ENCODE measurements at places on chromosomes 5 and 9.

DNA sequence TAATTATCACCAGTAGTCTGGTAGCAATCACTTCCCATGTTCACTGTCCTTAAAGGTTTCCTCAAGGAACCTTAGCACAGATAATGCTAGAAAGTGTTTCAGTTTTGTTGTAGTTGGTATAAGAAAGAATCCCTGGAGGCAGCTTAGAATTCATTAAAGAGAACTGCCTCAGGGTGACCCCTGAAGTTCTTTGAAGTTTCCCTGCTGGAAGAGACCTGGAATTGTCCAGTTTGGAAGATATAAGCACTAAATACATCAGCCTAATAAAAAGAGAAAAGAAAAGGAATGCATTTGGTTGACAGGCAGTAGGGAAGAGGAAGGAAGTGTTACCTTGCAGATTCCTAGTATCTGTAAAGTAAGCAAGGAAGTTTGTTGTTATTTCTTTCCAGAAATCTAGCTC lies 999.6 kb upstream of the DMAC1 start:
- no peak for DNase-seq

DNA sequence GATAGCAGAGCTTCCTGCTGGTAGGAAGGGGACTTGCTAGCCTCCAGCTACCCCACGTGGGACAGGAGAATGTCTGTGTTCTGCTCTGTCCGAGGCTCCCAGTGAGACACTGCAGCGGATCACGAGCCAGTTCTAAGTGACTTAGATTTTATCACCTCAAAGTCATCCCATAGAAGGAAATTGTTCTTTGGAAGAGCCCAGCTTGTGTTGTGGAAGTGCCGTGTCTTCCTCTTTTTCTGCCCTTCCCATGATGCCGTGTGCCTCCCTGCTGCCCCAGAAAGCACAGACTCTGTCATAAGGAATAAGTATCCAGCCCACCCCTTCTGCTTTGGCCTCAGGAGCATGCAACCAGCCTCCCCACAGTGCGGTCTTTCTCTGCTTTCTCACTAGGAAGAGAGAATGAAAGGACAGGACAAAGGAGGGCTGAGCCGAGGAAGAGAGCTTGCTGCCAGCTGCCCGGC lies 35.6 kb downstream of the RUFY1 start:
- no peak for DNase-seq

DNA sequence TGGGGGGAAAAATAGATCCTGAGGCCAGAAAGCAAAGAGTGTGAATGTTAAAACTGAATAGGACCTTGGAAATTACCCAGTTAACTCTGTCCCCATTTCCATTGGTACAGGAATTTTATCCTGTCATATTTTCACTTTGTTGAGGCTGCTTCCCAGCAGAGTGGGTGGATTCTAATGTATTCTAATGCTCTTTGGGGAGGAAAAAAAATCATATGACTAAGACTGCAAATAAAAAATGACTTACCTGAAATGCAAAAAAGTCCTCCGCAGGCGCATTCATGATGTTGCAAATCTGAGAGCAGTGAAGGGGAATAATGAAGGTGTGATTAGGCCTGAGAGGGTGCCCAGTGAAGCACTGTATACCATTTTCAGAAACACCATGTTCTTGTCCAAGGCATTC lies 41.2 kb downstream of the PDE6A start:
- no peak for DNase-seq

- DNase-seq: no peak
These were observed 275.9 kb downstream of the DMRTA1 start for GRCh38 chr9:22722492-22722891.

- no peak for DNase-seq
These were observed 4.3 kb downstream of the SMIM3 start for GRCh38 chr5:150782850-150783249.

- DNase-seq: no peak
These were observed 37.9 kb downstream of the FBXW11 start for GRCh38 chr5:171968531-171968930.

GRCh38 chr5:54249210-54250028 lies 61.0 kb downstream of the ARL15 start:
- DNase-seq: no peak

DNA sequence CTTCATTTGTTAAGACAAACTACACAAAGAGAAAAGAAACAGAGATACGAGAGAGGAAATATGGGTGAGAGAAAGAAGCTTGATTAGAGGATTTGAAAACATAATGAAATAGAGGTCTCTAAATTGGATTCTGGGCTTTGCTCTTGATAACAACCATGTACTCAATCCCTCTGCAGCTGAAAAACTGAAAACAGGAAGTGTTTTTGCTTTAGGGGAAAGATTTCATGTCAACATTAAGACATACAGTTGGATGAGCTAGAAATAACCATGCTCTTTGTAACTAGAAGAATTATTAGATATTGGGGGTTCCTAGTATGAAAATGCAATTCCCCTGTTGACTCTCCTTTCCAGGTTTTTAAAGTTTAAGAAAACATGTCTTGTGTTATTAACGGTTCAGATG lies 21.9 kb downstream of the CRHBP start:
- no peak for DNase-seq

DNA sequence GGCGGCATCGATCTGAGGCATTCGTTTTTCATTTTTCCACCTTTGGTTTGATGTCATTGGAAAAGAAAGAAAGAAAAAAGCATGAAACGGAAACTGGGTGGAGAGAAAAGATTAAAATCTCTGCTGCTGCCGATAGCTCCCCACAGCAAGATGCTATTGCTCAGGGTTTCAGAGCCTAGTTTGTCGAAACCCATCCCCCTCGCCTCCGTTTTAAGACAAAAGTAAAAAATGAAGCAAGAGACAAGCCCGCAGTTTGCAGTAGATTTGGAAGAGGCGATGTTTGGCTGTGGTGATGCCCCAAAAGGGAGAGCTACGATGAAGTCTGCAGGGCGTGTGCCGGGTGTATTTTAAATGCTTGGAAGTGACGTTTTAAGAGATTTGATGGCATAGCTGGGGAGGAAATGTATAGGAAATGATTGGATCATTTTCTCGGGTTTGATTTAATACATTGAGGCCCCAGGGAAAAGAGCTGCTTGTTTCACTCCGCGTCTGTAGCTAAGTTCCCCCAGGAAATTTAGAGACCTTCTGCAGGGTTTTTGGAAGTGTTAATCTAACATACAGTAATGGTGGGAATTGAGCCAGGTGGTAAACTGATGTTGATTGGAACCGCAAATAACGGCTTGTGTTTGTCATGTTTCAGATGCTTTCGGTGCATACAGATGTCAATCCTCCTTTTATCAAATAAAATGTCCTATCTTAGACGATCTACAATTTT lies 909 bp downstream of the NDFIP1 start:
- DNase-seq: no peak

- no peak for DNase-seq
These were observed 59.2 kb upstream of the NR4A3 start for GRCh38 chr9:99762470-99762869.

DNA sequence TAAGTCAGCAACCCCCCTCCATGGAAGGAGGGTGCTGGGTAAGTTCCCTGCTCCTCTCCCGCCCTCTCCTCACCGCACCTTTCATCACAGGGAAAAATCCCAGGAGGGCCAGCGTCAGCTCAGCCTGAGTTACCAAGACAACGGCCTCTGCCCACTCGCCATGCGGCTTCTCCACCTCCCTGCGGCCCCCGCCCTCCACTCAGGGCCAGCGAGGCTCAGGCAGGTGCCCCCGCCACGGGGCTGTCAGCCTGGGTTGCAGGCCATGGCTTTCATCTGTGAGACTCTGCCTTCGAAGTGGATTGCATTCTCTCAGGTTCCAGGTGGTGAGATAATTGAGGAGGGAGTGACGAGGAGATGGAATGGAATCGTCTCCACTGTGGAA lies 27.2 kb upstream of the LAMC3 start:
- no peak for DNase-seq

GRCh38 chr9:115517335-115518075 lies 399.5 kb upstream of the TNC start:
- DNase-seq: no peak

DNA sequence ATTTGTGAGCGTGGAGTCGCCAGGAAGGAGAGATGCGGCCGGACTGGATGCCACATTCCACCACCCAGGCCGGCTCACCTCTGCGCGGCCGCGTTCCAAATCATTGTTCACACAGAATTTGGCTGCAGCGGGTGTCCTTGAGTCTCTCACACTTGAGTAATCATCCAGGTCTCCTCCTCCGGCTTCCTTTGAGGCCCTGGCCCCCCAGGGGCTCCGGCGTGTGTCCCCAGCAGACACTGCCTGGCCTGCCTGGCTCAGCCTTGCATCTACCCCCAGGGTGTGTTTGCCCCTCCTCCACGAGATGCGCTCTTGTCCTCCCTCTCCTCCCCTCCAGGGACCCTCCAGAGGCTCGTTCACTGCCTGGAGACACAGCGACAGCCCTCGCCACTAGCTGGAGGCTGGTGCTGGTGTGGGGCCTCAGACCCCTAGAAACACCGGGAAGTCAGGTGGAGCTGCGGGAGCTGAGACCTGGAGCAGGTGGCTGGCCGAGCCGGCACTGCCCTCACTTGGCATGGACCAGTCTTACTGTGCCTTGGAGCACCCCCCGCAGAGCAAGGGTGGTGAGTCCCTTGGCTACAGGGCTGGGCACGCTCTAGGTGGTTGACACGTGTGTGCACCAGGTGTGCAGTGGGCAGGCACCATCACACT lies 7.0 kb upstream of the SLC9A3 start:
- DNase-seq: no peak

- no peak for DNase-seq
These were observed 150.8 kb downstream of the SLIT3 start for GRCh38 chr5:169150108-169150507.

- DNase-seq: no peak
These were observed 353.9 kb upstream of the MEF2C start for GRCh38 chr5:89236900-89237299.

DNA sequence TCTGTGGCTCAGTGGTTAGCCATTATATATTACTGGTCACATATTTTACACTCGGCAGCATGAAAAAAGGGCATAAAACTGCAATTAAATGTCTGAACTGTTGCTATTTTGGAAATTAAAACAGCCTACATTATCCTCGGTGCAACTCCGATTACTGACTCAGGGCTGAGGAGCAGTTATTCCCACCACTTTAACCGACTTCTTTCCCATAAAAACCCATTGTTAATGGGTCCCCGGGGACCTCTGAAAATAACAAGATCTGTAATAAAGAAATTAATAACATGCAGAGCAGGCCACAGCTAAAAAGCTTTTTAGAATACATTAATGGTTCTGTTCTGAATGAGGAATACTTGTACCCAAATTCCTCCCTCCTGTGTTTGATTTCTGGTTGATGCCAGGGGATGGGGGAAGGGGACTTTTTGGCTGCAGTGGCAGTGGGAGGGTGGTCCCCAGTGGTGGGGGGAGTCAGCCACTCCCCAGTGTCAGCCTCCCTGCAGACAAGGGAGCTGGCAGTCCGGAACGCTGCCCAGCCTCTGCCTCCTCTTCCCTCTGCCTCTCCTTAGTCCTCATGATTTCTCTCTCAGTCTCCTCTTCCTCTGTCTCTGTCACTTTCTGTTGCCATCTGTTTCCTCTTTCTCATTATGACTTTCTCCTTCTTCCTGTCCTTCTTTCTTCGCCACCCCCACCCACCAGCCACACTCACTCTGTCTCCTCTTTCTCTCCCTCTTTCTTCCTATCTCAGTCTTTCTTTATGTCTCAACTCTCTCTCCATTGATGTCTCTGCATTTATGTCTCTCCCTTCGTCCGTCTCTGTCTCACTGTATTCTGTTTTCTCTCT lies 59.0 kb upstream of the ZBTB43 start:
- no peak for DNase-seq

GRCh38 chr9:78118742-78119473 lies 87.3 kb upstream of the GNAQ start:
- no peak for DNase-seq

GRCh38 chr9:88741335-88741734 lies 206.4 kb downstream of the NXNL2 start:
- DNase-seq: no peak

DNA sequence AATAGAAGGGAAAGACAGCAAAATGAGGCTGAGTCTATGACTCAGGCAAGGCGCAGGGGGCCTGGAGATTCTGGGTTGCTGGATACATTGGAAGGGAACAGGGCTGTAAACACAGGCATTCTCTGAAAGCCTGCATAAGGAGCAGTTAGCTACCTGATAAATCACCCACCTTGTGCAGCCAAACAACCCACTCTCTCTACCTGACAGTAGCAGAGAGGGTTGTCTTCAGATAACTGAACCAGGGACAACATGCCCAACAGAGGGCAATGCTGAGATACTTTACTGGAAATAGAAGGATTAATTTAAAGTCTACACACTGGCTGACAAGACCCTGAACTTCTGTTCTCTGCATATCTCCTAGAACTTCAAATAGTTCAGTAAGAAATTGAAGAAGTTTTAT lies 161.6 kb downstream of the KCTD16 start:
- no peak for DNase-seq

DNA sequence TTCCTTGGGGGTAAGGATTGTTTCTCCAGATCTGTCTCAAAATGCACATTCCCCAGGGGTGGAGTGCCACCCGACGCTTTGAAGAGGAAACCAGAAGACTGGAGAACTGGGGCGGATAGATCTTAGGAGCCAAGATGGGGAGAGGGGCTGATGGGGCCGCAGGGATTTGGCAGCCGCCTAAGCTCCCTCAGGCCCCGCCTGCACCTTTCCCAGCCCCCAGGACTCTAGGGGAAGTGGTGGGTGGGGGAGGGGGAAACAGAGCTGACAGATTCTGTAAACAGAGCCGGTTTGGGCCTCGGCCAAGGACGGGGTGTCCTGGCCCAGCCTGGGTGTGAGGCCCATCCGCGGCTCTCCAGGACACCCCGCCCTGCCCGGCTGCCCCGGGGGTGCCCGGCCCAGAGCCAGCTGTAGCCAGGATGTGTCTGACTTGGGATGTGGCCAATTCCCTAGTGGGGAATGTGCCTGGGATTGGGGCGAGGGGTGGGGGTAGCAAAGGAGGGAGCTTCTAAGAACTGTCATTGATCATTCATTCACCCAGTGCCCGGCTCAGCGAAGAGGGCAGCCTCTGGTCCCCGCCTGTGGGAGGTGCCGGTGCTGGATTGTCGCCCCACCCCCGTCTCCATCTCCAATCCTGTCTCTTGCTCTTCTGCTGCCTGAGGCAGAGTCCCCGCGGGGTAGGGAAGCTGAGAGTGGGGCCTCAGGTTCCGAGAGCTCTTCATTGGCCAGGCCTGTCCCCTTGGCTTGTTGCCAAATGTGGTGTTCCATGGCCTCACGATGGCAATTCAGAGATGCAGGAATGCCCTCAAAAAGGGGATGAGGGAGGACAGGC lies 54.8 kb upstream of the CDKN2AIPNL start:
- peak; percentile 64 for DNase-seq

DNA sequence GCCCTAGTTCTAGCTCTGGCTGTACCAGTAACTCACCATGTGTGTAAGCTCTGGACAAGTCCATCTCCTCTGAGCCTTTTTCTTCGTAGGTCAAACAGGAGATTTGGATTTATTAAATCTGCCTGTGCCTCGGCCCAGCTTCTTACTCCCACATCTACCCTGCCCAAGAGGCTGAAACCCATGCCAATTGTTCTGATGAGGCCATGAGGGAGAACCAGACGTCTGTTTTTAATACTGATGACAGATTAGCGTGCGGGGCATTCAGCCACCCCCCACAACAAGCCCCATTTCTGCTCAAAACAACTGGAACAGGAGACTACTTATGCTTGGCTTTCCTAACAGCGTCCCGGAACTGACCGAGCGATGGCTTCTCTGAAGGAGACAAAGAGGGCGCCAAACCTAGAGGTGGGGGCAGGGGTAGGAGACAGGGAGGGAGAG lies 81.2 kb upstream of the TRIM32 start:
- DNase-seq: no peak
